ENCODE measurements at places on chromosomes 2 and 18.

DNA sequence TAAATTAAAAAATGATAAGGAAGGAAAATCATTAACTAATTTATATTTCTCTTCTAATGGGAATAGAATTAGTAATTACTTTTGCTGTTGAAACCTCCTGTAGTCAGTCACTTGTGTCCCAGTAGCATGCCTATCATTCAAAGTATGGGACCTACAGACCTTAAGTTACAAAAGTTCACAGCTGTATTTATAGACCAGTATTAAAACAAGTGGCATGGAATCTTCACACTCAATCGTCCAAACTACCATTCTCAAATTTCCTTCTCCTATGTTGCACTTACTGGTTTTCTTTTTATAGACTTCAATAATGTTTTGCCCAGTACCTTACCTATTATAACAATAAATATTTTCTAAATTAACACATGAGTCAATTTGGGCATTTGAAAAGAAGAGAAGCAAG lies 639.9 kb downstream of the ERBB4 start:
- DNase-seq, result no peak

GRCh38 chr18:8114480-8114879 lies 494.8 kb upstream of the RAB12 start:
- no peak for DNase-seq

DNA sequence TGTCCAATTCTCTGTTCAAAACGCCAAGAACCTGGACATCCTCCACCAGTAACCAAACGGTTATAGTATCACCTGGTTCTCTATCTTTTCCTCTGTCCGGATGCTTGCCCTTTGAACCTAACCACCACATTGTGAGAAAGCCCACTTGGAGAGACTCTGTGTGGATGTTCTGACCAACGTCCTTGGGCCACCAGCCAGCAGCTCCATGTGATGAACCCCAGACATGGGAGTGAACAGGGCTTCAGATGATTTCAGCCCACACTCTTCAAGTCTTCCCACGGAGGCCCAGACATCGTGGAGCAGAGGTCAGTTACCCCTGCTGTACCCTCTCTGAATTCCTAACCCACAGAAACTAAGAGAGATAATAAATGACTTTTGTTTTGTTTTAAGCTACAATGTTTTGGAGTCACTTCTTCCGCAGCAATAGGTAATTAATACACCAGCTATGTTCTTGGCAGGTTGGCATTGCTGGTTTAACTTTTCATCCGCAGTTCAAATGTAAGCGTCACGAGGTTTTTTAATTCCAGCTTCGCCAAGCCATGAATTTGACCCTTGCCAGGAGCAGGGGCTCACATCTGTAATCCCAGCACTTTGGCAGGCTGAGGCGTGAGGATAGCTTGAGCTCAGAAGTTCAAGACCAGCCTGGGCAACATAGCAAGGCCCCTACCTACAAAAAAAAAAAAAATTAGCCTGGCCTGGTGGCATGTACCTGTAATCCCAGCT lies 36.1 kb upstream of the ZNF532 start:
- DNase-seq, result no peak

GRCh38 chr2:235493775-235494715 lies at the start of gene AGAP1:
TSS of gene AGAP1 (plus strand) at chr2:235494043.
- peak; percentile 73 for DNase-seq

- no peak for DNase-seq
Observed at GRCh38 chr2:230849633-230850357, 14.9 kb upstream of the ITM2C start.

GRCh38 chr2:44120428-44120827 lies 48.2 kb upstream of the PPM1B start:
- DNase-seq, result no peak

GRCh38 chr2:176107731-176108181 lies 676 bp downstream of the HOXD11 start:
- DNase-seq, result no peak

DNA sequence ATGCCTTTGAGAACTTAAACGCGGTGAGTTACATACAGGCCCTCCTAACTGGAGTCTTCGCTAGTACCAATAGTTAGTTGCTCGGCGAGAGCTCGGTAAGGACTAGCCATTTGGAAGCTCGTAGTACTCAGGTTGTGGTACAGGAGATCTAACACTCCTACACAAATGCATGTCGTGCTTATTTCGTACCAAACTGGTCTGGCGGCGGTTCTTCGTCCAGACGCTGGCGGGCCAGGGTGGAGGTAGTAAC lies 346 bp upstream of the VRK2 start:
- DNase-seq, result no peak

- no peak for DNase-seq
Observed at GRCh38 chr18:63292831-63293683, 26.5 kb downstream of the BCL2 start.

DNA sequence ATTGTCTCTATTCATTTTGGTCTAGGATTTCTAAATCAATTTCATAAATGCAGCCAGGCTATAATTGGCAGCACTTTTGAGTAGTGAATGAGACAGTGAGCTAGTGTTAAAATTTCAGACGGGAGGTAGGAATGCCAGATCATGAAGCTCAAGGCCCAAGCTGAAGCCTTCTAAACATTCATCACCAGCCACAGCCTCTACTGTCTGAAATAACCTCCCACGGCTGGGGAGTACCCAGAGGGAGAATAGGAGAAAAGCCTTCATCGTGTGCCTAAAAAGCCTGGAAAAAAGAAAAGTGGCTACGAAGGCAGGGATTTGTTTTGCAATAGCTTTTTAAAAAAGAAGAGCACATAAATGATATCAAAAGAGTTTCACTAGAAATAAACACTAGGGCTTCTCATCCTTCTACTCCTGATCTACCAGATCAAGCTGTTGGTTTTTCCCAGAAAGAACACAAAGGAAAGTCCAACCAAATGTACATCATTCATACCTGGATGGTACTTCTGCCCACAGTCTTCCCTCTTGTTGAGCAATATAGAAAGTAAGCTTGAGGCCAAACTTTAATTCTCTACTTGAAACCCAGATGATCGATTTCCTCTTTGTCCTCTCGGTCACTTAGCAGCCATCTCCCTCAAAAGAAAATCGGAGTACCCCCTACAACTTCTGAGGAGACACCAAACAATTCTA lies 48.1 kb upstream of the SLC39A10 start:
- DNase-seq, result no peak

GRCh38 chr2:36678856-36679255 lies 17.7 kb upstream of the VIT start:
- no peak for DNase-seq

Measured in NCI-H2107 (cell line).